ENCODE measurements at places on chromosomes 3 and 15.
A peak's percentile ranks its signal among the peaks of the same experiment; 100 is the strongest.

DNA sequence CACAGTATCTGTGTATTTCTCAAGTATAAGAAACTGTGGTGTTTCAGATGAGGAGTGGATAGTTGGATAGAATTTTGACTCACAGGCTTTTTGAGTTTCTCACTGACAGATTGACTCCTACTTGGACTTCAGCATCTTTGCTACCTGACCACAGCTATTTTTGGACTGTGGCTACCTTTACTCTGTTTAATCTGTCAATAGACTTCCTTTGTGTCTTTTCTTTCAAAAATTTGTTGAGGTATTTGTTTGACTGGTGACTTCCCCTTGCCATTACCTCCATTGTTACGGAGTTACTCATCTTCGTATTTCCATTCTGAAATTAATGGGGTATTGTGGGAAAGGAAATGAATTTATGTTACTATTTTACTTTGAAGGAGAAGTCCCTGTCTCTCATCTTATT is 123.8 kb downstream of the AGBL1 start:
- no peaks in the 10 kb centered on the region for H3K36me3 ChIP-seq
- H3K27ac ChIP-seq, result no peak overlapping the region
- no peaks in the 10 kb centered on the region for H3K27me3 ChIP-seq
- H3K4me1 ChIP-seq, result no peaks in the 10 kb centered on the region
- H3K4me3 ChIP-seq, result no peak overlapping the region
- DNase-seq, result no peak

DNA sequence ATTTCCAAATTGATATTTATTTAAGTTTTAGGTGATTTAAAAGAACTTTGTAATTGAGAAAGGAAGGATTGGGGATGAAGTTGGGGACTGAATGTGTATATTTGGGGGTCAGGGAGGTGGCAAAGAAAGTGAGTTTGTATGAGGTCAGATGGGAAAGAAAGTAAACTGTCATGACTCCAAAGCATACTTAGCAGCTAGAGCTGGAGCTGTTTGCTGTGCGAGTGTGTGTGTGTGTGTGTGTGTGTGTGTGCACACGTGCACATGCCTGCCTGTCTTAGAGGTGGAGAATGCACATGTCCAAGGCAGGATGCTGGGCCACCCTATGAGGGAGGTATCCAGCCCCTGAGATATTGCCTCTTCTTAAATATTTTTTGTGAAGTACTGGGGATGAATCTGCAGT is 21.0 kb downstream of the BOC start:
- H3K36me3 ChIP-seq, result no peaks in the 10 kb centered on the region
- H3K4me3 ChIP-seq, result no peak overlapping the region

DNA sequence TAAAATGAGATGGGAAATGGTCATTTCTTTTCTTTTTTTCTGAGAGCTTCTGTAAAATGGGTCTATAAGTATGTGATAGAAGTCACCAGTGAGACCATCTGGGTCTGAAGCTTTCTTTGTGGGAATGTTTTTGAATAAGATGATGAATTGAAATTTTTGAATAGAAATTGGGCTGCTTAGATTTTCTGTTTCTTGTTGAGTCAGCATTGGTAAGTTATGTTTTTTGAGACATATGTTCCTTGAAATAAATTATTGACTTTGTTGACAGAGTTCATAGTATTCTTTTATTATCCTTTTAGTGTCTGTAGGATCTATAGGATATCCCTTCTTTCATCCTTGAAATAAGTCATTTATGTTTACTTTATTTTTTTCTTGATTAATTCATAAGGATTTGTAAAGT is 208.1 kb downstream of the OPA1 start:
- no peaks in the 10 kb centered on the region for H3K4me1 ChIP-seq
- no peaks in the 10 kb centered on the region for H3K36me3 ChIP-seq
- H3K27me3 ChIP-seq, result peaks cover 8% of the 10 kb centered on the region
- no peak overlapping the region for H3K27ac ChIP-seq

- no peaks in the 10 kb centered on the region for H3K36me3 ChIP-seq
- H3K4me3 ChIP-seq, result peak overlapping the region; percentile 22
- peaks cover 26% of the 10 kb centered on the region for H3K27me3 ChIP-seq
Measured at GRCh38 chr15:89751748-89752147, 699 bp upstream of the MESP1 start.

- no peak overlapping the region for H3K27ac ChIP-seq
- DNase-seq, result no peak
- H3K4me3 ChIP-seq, result no peak overlapping the region
- H3K4me1 ChIP-seq, result peaks cover 34% of the 10 kb centered on the region
Measured at GRCh38 chr3:187783098-187783497, 37.8 kb upstream of the BCL6 start.

DNA sequence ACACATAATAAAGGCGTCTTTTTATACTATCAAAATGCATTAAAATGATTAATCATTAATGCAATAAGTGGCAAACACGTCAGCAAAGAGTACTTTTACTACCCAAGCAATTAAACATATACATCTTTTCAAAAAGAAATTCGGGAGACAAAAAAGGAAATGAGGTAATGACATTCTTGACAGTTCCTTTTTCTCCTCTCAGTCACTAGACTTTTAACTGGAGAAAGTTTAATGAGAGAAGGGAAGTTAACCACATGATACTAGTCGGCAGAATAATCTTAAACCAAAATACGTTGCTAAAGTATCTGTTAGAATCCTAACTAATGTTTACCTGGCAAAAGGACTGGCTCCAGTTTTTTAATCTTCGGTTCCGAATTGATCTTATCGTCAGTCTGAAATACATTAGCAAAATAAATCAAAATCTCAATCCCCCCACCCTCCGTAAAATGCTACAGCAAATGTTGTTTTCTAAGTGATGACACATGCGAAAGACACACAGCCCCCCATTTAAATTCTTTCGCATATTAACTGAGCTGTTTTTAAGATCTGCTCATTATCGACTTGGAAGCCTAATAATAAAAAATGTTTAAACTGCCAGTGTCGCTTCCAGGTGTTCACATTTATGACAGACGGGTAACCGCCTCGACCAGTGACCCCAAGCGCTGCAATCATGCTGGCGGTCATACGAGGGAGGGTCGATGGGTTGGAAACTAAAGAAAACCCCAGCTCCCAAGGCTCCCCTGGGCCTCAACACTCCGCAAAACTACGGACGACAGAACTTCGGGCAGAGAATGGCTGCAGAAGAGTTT is 778 bp downstream of the MTMR10 start:
- H3K4me1 ChIP-seq, result peaks cover 29% of the 10 kb centered on the region
- H3K27me3 ChIP-seq, result peaks cover 1% of the 10 kb centered on the region
- H3K27ac ChIP-seq, result peak overlapping the region; percentile 96
- peaks cover 18% of the 10 kb centered on the region for H3K36me3 ChIP-seq
- DNase-seq, result no peak

DNA sequence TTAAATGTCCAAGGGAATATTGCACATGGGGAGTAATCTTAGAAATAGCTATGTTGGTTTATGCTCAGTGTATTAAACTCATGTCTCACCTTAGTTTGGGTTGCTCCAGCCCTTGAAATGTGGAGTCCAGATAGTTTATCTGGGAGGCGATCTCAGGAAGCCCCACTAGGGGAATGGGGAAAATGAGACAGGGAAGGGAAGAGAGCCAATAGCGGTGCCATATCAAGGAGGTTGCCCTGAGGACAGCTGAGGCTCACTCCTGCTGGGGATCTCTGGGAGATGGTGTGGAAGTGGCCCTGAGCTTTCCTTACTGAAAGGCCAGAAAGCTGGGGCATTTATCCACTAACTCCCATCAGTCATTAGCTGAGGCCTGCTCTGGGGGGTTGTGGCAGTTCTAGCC is 43.3 kb upstream of the POLR2M start:
- H3K4me3 ChIP-seq, result no peak overlapping the region
- no peak for DNase-seq
- H3K27ac ChIP-seq, result no peak overlapping the region
- no peaks in the 10 kb centered on the region for H3K36me3 ChIP-seq
- H3K27me3 ChIP-seq, result peaks cover 16% of the 10 kb centered on the region

DNA sequence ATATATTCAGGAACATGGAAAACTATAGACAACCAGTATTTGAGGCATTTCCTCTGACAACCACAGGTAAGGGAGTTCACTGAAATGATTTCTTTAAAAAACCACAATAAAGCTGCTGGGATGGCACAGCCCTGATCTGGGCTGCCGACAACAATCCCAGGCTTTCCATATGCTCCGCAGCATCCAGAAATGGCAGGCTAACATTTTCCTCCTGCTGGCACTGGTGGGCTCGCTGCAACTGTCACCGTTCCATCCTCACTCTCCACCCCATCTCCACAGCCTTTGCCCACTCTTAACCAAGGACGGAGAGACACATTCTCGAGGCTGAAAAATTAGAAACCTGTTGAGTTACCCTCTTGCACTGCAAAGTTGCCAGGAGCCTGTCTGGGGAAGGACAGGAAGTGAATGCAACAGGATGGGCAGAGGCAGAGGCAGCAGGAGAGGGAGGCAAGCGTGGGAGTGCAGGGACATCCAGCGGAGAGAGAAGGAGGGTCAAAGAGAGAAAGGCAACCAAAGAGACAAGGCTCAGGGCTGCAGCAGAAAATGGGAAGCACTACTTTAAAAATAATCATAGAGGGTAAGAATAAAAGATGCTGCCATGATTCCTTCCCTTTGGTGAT is 79.0 kb upstream of the ARRDC4 start:
- H3K36me3 ChIP-seq, result no peaks in the 10 kb centered on the region
- H3K27ac ChIP-seq, result no peak overlapping the region
- no peak overlapping the region for H3K4me3 ChIP-seq
- H3K27me3 ChIP-seq, result peaks cover 8% of the 10 kb centered on the region
- H3K4me1 ChIP-seq, result no peaks in the 10 kb centered on the region

DNA sequence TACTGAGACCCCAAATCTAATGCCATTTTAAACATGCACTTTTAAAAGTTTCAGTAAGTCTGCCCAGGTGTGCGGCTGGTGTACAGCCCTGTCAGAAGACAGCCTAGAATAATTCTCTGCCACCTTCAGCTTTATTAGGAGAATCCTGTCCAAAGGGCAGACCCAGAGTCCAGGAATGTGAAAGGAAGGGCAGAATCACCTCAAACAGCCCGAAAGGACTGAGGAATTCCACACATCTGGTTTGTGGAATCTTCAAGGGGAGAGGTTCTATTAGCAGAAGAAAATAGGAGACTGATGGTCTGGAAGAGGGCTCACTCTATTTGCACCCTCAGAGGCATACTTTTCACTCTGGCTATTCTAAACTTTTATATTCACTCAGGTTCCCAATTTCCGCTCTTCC is 46.6 kb downstream of the TYRO3 start:
- no peak overlapping the region for H3K4me3 ChIP-seq
- H3K27me3 ChIP-seq, result peaks cover 32% of the 10 kb centered on the region
- H3K36me3 ChIP-seq, result no peaks in the 10 kb centered on the region
- peaks cover 12% of the 10 kb centered on the region for H3K4me1 ChIP-seq
- H3K27ac ChIP-seq, result no peak overlapping the region

- no peak for DNase-seq
- H3K27me3 ChIP-seq, result peaks cover 2% of the 10 kb centered on the region
- no peaks in the 10 kb centered on the region for H3K36me3 ChIP-seq
- no peak overlapping the region for H3K4me3 ChIP-seq
- peaks cover 18% of the 10 kb centered on the region for H3K4me1 ChIP-seq
- H3K27ac ChIP-seq, result no peak overlapping the region
Measured at GRCh38 chr3:53705024-53705745, 141.0 kb downstream of the CHDH start.

DNA sequence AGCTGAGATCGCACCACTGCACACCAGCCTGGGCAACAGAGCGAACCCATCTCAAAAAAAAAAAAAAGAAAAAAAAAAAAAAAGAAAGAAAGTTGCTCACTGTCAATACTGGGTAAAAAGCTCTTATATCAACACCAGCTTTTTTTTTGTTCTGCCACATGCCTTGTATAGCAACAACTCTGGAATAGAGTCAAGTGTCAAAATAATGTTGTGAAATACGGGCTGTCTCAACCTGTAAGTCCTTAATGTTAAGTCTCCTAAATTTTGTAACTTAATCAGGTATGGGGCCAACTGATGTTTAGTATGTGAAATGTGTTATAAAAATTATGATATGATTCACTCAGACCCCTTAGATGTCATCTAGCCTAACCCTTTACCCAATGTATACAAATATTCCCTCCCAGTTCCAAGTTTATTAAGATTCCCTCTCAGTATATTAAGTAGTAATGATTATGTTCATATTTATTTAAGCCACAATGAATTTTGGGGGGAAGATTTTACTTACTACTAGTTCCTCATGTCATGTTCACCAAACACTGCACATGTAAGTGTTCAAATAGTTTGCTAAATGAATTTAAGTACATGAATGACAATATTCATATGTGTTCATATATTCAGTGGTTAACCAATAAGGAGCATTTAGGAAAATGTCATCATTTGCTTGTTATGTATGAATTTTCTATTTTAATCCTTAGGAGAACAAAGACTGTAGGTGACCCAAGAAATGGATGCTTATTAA is 52.2 kb downstream of the GPR160 start:
- H3K27me3 ChIP-seq, result no peaks in the 10 kb centered on the region
- no peak overlapping the region for H3K4me3 ChIP-seq
- H3K36me3 ChIP-seq, result peaks cover 51% of the 10 kb centered on the region

- no peak for DNase-seq
- H3K27ac ChIP-seq, result peak overlapping the region; percentile 78
- peaks cover 16% of the 10 kb centered on the region for H3K36me3 ChIP-seq
- peaks cover 3% of the 10 kb centered on the region for H3K27me3 ChIP-seq
Measured at GRCh38 chr15:73923156-73923487, 3.1 kb upstream of the LOXL1 start.

DNA sequence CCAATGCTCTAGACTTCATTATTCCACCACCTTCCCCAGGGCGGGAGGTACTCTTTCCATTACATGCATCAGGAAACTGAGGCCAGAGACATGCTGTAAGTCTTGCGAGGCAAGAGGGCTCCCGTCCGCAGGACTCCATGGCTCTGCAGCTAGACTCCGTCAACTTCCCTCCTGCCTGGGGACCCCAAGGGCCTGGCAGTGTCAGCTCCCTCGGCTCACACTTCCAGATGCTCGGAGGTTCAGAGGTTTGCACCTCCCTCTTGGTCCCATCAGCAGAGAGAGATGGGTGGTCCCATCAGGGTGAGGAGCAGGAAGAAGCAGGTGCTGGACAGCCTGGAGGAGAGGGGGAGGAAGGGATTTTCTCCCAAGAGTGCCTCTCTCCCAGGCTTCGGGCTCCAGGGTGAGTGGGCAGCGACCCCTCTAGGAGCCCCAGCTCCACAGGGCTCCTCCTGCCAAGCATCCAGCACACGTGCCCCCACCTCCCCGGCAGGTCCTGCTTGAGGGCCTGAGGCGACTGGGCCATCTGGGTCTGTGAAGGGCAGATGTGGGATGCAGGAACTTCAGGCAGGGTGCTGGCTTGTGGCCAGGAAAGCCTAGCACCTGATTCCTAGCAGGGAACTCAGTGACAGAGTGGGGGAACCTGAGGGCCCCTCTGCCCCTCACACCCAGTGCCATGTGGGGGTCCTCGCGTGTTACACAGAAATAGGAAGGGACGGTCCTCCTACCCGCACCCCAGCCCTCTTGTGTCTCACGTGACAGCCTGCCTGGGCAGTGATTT is 9.3 kb downstream of the PAK6 start:
- DNase-seq, result no peak
- H3K27me3 ChIP-seq, result peaks cover 23% of the 10 kb centered on the region
- no peak overlapping the region for H3K4me3 ChIP-seq

Measured in activated CD4-positive, alpha-beta T cell treated with anti-CD3 and anti-CD28 coated beads, Interleukin-2, amount 10 ng/mL, durations not matched to agents 7 days and 5 days (primary cell).